NCI-H774 (cell line): ENCODE measurements at places on chromosomes 13 and 19.

GRCh38 chr13:46896341-46897137, at the start of gene HTR2A:
Gene HTR2A, minus strand, starts transcription at chr13:46897053. Its CDS starts 1,147 bp downstream, at chr13:46895906.
- no peak for DNase-seq

GRCh38 chr19:35908973-35909683, 1.0 kb upstream of the TYROBP start:
- DNase-seq: no peak

DNA sequence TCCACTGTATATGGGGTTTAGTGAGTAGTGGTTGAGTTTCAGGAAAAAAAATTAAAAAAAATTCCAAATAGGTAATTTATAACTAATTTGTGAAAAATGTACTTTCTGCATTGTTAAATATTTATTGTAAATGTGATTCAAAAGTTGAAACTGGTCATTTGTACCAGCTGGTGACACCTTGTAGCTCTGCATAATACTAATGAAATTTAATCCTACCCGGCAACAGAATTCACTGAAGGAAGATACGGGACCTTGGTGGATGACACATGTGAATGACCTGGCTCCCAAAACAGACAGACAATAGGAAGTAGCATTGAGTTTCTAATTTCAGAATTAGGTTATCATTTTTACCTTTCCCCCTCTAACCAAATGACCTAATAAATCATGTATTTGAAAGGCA, 73.8 kb downstream of the SLITRK6 start:
- DNase-seq: peak; percentile 19

DNA sequence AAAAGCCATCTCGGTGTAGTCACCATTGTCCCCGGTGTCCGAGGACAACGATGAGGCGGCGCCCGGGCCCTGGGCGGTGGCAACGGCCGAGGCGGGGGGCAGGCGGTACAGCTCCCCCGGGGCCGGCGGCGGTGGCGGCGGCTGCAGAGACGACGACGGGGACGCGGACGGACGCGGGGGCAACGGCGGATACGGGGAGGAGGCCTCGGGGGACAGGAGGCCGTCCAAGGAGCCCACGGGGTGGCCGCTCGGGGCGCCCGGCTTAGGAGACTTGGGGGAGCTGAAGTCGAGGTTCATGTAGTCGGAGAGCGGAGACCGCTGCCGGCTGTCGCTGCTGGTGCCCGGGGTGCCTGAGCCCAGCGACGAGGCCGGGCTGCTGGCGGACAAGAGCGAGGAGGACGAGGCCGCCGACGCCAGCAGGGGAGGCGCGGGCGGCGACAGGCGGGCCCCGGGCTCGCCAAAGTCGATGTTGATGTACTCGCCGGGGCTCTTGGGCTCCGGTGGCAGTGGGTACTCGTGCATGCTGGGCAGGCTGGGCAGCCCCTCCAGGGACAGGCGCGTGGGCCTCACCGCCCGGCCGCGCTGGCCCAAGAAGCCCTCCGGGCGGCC, 3.5 kb downstream of the IRS2 start:
- no peak for DNase-seq

DNA sequence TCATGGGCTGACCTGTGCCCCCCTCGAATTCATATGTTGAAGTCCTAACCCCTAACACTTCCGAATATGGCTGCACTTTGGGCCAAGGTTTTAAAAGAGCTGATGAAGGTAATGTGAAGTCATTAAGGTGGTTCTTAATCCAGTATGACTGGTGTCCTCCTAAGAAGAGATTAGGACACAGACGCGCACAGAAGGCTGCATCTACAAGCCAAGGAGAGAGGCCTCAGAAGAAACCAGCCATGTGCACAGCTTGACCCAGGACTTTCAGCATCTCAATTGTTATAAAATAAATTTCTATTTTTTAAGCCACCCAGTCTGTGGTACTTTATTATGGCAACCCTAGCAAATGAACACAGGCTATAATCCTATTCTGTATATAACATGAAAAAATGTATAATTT, 99.9 kb downstream of the DOCK9 start:
- DNase-seq: no peak
